ENCODE measurements at places on chromosomes 7 and 10.

- DNase-seq: no peak
Observed at GRCh38 chr7:37732253-37732652, 48.7 kb downstream of the GPR141 start.

GRCh38 chr10:77841711-77842375 lies 84.7 kb downstream of the DLG5 start:
- no peak for DNase-seq

GRCh38 chr7:55475855-55476803 lies 96.2 kb downstream of the VOPP1 start:
- peak; percentile 11 for DNase-seq

DNA sequence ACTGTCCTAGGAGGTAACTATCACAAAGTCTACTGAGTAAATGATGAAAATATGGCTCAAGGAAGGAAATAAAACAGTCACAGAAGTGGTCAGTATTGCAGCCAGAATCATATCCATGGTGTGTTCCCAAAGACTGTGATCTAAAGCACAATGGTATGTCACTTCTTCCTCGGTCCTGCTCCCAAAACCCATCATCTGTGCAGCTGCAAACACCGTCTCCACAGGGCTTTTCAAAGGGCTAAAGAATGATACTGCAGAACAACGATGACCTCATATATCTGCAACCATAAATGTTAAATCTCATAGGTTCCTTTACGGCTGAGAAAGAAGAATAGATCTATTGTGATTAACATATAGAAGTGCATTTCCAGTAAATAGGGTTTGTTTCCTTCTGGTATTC lies 465.0 kb downstream of the GRID1 start:
- no peak for DNase-seq

- no peak for DNase-seq
Observed at GRCh38 chr10:51620131-51620530, 79.3 kb downstream of the CSTF2T start.

GRCh38 chr7:82964150-82964882 lies 198.4 kb downstream of the PCLO start:
- no peak for DNase-seq

All from AG09319 (cell line).